ENCODE measurements at places on chromosomes 13 and 19. TPM values are rescaled to one million over a fixed set of nuclear protein-coding genes. Genes with fewer than 3 reads are reported as not detected.

CACNG6 gene
- 0.76 TPM for total RNA-seq

SLC17A7 gene
- total RNA-seq: 0.18 TPM

DNA sequence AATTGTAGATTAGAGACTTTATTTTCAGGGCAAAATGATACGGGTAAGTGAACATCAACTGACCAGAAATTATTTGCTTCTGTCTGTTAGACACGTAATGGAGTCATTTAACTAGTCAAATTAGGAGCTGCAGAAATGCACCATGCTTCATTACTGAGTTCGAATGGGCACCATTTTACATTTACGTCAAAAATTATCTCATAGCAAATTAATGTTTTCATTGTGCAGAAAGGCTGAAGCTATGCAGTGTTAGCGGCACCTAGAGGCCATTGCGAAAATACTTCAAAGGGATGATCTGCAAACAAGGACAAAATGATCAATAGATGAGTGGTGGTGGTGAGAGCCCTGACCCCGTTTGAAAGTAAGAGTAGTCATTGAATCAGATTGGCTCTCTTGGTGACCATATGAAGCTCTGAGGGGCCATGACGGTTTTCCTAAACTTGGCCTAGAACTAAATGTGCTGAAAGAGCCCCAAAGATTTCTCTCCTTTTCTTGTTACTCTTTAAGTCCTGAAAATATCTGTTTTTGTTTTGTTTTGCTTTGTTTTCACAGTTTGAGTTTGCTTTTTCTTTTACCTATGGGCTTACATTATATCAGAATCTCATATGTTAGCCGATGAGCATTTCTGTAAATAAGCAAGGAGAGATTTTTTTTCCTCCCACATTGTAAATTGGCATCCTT, 277.9 kb downstream of the ZNF536 start:
- peak; percentile 92 for DNase-seq
- H3K27me3 ChIP-seq: no peaks in the 10 kb centered on the region
- H3K27ac ChIP-seq: peak overlapping the region; percentile 93
- H3K36me3 ChIP-seq: no peaks in the 10 kb centered on the region
- H3K4me1 ChIP-seq: peaks cover 38% of the 10 kb centered on the region
- peak overlapping the region; percentile 10 for H3K4me3 ChIP-seq

- peak overlapping the region; percentile 99 for H3K4me3 ChIP-seq
- no peaks in the 10 kb centered on the region for H3K36me3 ChIP-seq
- peaks cover 4% of the 10 kb centered on the region for H3K27me3 ChIP-seq
- no peak for DNase-seq
Observed at GRCh38 chr19:33520844-33521479, 629 bp downstream of the PEPD start.

- peak overlapping the region; percentile 89 for H3K4me3 ChIP-seq
- H3K36me3 ChIP-seq: peaks cover 11% of the 10 kb centered on the region
- peak overlapping the region; percentile 78 for H3K27ac ChIP-seq
- peaks cover 11% of the 10 kb centered on the region for H3K4me1 ChIP-seq
- no peaks in the 10 kb centered on the region for H3K27me3 ChIP-seq
Observed at GRCh38 chr19:14418856-14419105, 360 bp downstream of the DDX39A start.

CGB2 gene
- total RNA-seq: not detected

GRCh38 chr13:109611912-109612691, 174.3 kb downstream of the IRS2 start:
- DNase-seq: no peak
- no peaks in the 10 kb centered on the region for H3K4me1 ChIP-seq
- no peaks in the 10 kb centered on the region for H3K36me3 ChIP-seq
- H3K27me3 ChIP-seq: 0 out of 2 replicates have a peak, but pooled peaks cover 3% of the 10 kb centered on the region

DNA sequence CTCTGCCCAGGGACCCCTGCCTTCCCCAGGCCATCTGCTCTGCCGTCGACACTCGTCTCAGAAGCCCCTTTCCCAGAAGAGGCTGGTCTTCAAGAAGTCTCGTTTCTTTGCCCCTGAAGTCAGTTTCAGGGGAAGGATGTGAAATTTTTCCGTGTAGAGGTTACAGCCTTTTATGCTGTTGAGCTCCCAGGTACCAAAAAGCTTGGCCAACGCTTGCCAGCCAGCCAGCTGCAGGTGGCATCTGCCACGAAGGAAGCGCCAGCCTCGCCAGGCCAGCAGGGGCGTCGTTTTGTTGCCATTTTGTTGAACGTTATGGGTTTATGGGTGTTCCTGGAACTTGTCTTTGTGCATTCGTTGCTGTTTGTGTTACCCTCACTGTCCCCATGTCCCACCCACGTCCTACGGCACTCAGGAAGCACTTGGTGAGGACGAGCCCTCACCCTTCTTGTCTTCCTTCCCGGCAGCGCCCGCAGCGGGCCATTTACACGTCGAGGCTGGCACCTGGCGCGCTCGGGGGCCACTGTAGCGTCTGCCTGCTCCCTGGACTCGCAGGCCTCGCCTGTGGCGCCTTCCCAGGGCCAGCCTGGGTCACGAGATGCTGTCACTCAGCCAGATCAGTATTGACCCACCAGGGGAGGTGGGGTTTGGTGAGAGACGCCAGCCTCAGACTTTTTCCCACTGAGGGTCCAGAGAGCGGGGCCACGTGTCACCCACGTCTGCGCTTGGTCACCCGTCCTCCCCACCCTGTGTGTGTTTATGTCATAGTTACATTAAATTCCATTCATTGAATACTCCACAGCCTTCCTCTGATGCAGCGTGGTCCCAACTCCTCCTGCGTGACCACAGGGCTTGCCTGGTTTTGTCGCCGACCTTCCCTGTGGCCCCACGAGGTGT, 37.1 kb downstream of the AP1M1 start:
- H3K4me3 ChIP-seq: no peak overlapping the region
- no peaks in the 10 kb centered on the region for H3K4me1 ChIP-seq
- no peak overlapping the region for H3K27ac ChIP-seq
- H3K36me3 ChIP-seq: peaks cover 22% of the 10 kb centered on the region
- DNase-seq: no peak

GRCh38 chr19:8899356-8899755, 67.2 kb downstream of the MBD3L1 start:
- no peaks in the 10 kb centered on the region for H3K36me3 ChIP-seq
- no peaks in the 10 kb centered on the region for H3K27me3 ChIP-seq
- H3K4me3 ChIP-seq: no peak overlapping the region
- H3K4me1 ChIP-seq: 0 out of 2 replicates have a peak, but pooled peaks cover 3% of the 10 kb centered on the region

GRCh38 chr13:51488212-51488611, 35.4 kb upstream of the INTS6 start:
- no peaks in the 10 kb centered on the region for H3K27me3 ChIP-seq
- H3K4me1 ChIP-seq: no peaks in the 10 kb centered on the region

PSG2 gene
- not detected for total RNA-seq

- no peak overlapping the region for H3K4me3 ChIP-seq
- H3K36me3 ChIP-seq: no peaks in the 10 kb centered on the region
- no peak for DNase-seq
- H3K27ac ChIP-seq: no peak overlapping the region
- no peaks in the 10 kb centered on the region for H3K27me3 ChIP-seq
Observed at GRCh38 chr13:40172878-40173277, 493.6 kb downstream of the FOXO1 start.

GDF15 gene
- total RNA-seq: 17.5 TPM

GRCh38 chr13:36850790-36851438, 31.9 kb downstream of the RFXAP start:
- peak; percentile 53 for DNase-seq
- H3K4me1 ChIP-seq: no peaks in the 10 kb centered on the region
- no peaks in the 10 kb centered on the region for H3K27me3 ChIP-seq
- H3K4me3 ChIP-seq: no peak overlapping the region

DNA sequence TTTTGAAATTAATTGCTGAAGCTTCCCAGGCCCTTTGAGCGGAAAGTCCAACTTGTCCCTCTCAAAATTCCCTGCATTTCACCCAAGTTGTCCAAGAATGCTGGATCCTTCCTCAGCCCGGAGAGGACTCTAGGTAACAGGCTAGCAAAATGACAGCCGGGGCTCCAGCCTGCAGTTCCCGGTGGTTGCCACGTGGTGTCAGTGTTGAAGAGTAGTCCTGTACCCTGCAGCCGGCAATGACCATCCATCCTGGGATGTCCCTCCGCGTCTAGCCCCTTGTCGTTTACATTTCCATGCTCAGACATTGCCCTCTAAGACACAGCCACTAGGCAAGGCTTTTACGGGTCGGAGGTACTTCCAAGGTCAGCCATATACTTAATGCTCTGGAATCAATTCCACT, 31.4 kb upstream of the MTIF3 start:
- H3K27me3 ChIP-seq: peaks cover 2% of the 10 kb centered on the region
- no peak overlapping the region for H3K4me3 ChIP-seq
- peak; percentile 57 for DNase-seq

DNA sequence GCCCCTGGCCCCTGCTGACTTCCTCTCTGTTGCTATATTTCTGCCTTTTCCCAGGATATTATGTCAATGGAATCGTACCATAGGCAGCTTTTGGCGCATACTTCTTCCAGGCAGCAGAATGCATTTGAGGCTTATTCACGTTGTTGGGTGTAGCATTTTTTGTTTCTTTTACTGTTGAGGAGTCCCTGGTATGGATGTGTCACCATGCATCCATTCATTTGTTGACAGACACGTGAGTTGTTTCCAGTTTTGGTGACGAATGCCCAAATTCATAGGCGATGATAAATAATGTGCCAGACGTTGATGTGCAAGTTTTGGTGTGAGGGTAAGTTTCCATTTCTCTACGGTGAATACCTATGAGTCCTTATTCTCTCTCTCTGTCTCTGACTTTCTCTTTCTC, 5.0 kb downstream of the NFILZ start:
- no peaks in the 10 kb centered on the region for H3K27me3 ChIP-seq
- no peaks in the 10 kb centered on the region for H3K36me3 ChIP-seq
- no peak for DNase-seq
- H3K4me1 ChIP-seq: no peaks in the 10 kb centered on the region

DNA sequence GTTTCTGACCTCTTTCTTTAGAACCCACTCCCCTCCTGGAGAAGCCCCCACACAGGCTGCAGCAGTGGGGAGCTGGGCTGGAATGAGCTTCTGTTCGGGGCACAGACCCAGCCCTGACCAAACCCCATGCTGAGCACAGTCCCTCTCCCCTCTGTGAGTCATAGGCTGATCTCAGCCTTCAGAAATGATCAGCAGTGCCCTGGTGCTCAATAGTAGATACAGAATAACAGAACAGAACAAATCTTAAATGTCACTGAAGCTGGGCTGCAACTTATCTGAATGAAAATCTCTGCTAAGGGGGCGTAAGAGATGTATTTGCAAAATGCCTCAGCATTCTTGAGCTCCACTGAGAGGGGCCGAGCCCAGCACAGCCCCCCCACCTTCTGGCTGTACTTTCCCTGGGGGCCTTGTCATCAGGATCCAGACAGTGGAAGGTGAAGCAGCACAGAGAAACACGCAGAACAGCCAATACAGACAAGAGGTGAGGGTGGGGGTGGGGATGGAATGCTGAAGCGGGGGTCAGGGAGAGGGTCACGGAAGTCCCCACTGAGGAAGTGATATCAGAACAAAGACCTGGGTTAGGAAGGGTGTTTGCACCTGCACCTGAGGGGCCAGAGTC, 9.9 kb downstream of the ZNF665 start:
- no peaks in the 10 kb centered on the region for H3K27me3 ChIP-seq
- H3K36me3 ChIP-seq: peaks cover 2% of the 10 kb centered on the region
- H3K27ac ChIP-seq: no peak overlapping the region
- no peak overlapping the region for H3K4me3 ChIP-seq

Data from SJCRH30 (cell line).